T-helper 22 cell (primary cell): ENCODE measurements at places on chromosomes 13 and 19.
A peak's percentile ranks its signal among the peaks of the same experiment; 100 is the strongest.

GRCh38 chr13:31514932-31515331, 224.4 kb upstream of the RXFP2 start:
- DNase-seq = no peak

- DNase-seq = no peak
These were observed 85.8 kb downstream of the IPO5 start for GRCh38 chr13:98039261-98039660.

GRCh38 chr19:46620716-46621115, 4.2 kb downstream of the PTGIR start:
- DNase-seq = no peak

- no peak for DNase-seq
These were observed 110.0 kb upstream of the PRR20A start for GRCh38 chr13:57030671-57031070.

DNA sequence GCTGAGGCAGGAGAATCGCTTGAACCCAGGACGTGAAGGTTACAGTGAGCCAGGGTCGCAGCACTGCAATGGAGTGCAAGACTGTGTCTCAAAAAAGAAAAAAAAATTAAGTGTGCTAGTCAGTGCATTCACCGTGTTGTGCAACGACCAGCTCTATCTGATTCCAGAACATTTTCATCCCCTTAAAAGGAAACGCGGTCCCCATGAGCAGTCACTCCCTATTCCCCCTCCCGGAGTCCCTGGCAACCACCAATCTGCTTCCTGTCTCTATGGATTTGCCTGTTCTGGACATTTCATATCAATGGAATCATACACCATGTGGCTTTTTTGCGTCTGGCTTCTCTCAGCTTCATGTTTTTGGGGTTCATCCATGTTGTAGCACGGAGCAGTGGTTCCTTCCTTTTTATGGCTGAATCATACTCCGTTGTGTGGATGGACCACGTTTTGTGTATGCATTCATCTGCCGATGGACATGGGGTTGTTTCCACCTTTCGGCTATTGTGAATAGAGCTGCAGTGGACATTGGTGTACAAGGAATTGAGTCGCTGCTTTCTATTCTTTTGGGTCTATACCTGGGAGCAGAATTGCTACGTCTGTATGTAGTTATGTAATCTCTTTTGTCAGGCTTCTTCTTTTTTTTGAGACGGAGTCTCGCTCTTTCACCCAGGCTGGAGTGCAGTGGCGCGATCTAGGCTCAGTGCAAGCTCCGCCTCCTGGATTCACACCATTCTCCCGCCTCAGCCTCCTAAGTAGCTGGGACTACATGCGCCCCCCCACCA, 19.8 kb downstream of the MYO9B start:
- DNase-seq = no peak

DNA sequence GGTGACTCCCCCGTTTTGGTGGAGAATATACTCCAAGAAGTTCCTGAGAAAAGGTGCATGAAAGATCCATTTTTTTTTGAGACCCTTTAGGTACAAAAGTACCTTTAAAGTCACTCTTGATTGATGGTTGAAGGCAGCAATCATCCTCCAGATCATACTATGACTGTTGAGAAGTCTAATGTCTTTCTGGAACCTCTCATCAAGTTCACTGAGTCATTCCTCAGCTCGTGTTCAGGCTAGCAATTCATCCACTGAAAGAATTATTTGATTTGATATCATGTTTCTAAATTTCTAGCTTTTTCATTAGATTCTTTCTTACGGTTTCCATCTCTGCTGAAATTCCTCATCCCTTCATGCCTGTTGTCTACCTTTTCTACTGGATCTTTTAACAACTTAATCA, 65.1 kb upstream of the GJB6 start:
- DNase-seq = no peak

GRCh38 chr19:17835182-17836006, 12.4 kb downstream of the JAK3 start:
- DNase-seq = no peak

GRCh38 chr13:28492569-28493367, 2.2 kb downstream of the FLT1 start:
- DNase-seq = no peak

DNA sequence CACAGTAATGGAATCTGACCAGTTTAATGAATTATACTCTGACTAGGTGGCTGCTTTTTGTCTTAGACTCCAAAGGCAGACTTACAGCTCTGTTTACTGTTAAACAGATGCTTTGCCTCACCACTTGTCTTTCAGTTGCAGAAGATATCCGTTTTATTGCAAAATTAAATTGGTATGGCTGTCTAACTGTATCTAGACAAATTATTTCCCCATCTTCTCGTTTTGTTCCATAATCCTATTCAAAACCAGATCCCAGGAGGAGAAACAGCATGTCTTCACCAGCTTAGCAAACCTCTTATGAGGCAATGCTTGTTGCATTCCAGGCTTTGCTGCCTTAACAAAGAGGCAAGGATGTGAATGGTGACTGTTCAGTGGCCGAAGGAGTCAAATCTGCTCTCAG, 215.6 kb downstream of the TDRD3 start:
- DNase-seq = no peak

DNA sequence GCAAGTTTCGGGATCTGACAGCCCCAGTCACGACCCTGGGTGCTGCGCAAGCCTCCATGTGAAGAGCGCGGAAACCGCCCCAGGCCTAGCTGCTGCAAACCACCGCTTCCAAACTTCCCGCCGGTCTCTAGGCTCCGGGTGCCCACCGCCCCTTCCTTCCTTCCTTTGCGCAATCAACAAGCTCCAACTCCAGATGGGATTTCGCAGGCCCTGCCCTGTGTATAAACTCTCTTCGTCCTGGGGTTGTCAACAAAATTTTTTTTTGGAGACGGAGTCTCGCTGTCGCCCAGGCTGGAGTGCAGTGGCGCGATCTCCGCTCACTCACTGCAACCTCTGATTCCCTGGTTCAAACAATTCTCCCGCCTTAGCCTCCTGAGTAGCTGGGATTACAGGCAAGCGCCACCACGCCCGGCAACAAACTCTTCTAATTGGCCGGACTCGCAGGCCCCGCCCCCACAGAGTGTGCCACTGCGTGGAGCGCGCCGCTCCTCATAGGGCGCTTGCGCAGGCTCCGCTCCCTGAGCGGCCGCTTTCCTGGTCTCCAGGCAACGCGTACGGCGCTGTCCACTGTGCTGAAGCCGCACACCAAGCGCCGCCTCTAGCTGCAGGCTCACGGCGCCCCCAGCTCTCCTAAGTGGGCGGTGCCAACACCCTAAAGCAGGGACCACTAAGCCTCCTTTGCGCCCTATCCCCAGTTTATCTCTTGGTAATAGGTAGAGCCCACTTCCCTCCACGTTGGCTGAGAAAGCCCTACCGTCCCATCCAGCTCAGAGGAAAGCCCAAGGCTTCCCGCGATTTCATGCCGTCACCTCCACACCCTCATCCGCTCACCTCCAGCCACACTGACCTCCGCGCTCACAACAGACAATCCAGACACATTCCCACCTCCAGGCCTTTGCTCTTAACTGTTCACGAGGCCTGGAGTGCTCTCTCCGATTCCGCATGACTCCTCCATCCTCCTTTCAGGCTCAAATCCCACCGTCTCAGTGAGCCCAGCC, 5.5 kb upstream of the QTRT1 start:
- peak; percentile 70 for DNase-seq

GRCh38 chr13:53137779-53138178, 109.2 kb downstream of the OLFM4 start:
- no peak for DNase-seq

- DNase-seq = no peak
These were observed 186.6 kb upstream of the TSHZ3 start for GRCh38 chr19:31535691-31536460.

DNA sequence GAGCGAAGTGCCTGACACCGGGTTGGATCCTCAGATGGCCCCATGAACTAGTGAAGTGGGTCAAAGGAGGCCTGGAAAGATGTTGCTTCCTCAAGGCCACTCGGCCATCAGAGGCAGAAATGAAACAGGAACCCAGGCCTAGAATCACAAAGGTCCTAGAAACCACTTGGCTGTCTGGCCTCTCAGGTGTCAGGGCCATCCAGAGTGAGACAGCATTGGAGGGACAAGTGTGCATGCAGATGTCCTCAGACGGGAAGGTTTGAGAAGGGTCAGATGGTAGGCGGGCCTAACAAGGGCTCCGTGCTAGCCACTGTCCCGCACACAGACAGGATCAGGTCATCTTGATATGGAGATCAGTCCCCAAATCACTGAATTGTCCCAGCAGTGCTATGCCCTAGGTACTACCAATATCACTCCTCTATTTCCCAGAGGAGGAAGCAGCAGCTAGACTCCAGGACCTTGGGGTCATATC, 14.3 kb downstream of the CCDC97 start:
- no peak for DNase-seq

- no peak for DNase-seq
These were observed 26.5 kb downstream of the MYCBP2 start for GRCh38 chr13:77300176-77301037.

DNA sequence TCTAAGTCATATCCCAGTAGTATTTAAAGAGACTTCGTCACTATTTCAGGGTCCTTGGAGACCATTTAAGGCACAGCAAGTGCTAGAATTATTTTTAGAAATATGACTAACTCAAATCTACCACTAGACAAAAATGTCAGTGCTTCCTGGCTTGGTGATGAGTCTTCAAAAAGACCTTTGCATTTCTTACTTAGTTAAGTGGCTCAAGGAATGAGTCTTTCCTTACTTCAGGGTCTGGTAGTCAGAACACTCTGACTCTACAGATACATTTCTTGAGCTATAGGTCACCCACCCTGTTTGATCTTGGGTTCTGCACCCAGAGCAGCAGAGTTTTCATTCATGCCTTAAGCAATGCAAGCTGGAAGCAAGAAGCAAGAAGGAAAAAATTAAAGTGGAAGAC, 191.0 kb upstream of the HTR2A start:
- DNase-seq = no peak

DNA sequence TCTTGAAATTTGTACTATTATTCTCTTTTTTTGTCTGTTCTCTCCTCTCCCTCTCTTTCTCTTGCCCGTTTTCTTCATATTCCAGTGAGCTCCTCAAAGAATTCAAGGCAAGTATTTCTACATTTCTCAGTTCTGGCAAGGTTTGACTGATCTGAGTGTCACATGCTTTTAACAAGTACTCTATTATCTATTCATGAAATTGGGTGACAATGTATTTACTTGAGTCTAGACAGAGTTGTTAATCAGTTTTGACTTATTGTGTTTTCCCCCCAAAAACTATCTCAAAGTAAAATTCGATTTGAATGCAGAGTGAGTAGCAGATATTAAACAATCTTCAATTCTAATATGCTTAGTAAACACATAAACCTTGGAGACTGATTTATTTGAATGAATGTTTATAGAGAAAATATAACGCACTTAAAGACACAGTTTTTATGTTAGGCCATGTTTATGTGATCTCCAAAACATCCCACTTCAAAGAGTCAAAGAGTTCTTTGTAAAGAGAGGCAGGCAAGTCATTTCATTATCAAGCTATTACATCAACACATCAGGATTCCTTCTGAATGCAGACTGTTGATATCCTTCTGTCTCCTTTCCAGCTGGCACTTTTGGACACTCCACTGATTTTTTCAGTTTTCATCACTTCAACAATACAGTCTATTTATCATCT, 166.6 kb downstream of the SLITRK6 start:
- no peak for DNase-seq

- DNase-seq = peak; percentile 42
These were observed 12.5 kb upstream of the ACTN4 start for GRCh38 chr19:38634757-38635482.

- DNase-seq = no peak
These were observed 2.6 kb downstream of the TNFRSF19 start for GRCh38 chr13:23572836-23573235.

DNA sequence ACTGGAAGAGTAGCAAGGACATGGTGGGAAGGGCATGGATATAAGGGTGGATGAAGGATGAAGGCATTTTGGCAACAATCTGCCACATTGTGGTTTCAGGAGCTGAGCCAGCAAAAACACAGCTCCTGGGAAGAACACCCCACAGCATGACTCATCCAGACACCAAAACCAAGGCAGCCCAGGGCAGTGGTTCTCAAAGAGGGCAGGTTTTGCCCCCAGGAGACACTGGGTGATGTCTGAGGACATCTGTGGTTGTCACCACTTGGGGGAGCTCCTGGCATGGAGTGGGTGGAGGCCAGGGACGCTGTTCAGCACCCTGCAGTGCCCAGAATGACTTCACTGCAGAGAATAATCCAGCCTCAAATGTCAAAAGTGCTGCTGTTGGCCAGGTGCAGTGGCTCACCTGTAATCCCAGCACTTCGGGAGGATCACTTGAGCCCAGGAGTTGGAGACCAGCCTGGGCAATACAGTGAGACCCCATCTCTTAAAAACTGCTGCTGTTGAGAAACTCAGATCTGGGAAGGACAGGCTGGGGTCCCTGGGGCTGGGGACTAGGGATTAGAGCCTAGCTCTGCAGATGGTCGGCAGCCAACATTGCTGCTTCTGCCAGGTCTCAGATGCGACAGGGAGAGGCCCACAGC, 16.1 kb downstream of the ZFR2 start:
- no peak for DNase-seq

GRCh38 chr13:114124921-114125320, 7.5 kb downstream of the RASA3 start:
- DNase-seq = peak; percentile 54

GRCh38 chr19:4327252-4327876, 11.3 kb downstream of the STAP2 start:
- DNase-seq = peak; percentile 51

GRCh38 chr19:1001538-1002166, 1.4 kb downstream of the GRIN3B start:
- DNase-seq = peak; percentile 39

- DNase-seq = no peak
These were observed 52.1 kb downstream of the SIAH3 start for GRCh38 chr13:45799451-45799850.

- no peak for DNase-seq
These were observed 2.6 kb downstream of the NEK3 start for GRCh38 chr13:52156724-52157261.

- DNase-seq = no peak
These were observed 390.9 kb upstream of the SGCG start for GRCh38 chr13:22789916-22790315.

GRCh38 chr13:112954488-112955270, 14.3 kb upstream of the MCF2L start:
- no peak for DNase-seq

DNA sequence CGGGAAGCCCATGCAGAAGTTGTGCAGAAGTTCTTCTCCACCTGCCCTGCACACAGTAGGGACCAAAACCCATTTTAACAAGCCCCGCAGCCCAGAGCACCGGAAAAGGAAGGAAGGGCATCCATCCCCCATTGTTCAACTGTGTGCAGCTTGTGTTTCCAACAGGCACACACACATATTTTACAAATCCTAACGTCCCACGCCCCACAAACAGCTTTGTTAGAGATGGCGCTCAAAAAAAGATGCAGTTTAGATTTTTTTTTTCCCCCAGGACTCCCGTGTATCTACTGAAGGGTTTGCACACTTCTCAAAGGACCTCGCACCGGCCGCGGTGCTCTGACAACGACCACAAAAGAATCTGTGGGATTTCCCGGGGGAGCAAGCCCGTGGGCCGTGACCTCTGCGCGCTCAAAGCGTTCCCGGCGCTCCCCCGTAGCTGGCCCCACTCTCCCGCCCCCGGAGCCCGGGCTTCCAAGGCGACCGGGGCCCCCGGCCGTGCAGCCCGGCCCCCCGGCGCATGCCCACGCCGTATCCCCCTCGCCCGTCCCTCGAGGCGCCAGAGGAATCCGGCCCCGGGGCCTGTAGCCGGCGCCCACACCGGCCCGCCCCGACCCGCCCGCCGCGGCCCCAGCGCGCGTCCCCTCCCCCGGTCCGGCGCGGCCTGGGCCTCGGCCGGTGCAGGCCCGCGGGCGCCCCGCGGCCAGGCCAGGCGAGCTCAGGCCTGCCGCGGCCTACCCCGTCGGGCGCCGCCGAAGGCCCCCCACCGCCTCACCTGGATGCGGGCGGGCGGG, 523 bp downstream of the ELAVL1 start:
- peak; percentile 9 for DNase-seq

- peak; percentile 55 for DNase-seq
These were observed 3.7 kb downstream of the KASH5 start for GRCh38 chr19:49391581-49392399.
